ENCODE measurements at places on chromosomes 11 and 22.
A peak's percentile ranks its signal among the peaks of the same experiment; 100 is the strongest.

- DNase-seq: no peak
Measured at GRCh38 chr11:111220721-111221120, 24.8 kb upstream of the POU2AF2 start.

GRCh38 chr11:57476757-57477506, 16.6 kb downstream of the RTN4RL2 start:
- peak; percentile 18 for DNase-seq

GRCh38 chr11:70860888-70861287, 391.5 kb downstream of the SHANK2 start:
- no peak for DNase-seq

- no peak for DNase-seq
Measured at GRCh38 chr22:25923914-25924313, 181.9 kb downstream of the MYO18B start.

DNA sequence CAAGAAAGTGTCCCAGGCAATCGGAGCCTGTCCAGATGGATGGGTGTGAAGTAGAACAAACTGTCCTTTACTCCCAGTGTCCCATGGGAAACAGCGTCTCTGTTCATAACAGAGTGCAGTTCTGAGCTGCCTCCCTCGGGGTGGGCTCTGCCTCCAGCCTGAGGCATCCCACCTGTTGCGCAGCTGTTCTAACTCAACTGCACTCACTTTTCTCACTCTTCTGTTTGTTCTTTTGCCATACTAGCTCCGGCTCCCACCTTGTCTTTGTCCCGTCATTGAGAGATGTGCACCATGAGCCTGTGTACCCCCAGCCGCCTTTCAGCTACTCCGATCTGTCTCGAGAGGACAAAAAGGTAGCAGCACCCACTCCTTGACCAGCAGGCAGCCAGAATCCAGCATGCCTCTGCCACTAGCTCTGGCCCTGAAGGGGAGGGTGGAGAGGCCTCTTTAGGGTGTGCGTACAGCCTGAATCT, 20.7 kb upstream of the CDC42EP2 start:
- DNase-seq: peak; percentile 28

DNA sequence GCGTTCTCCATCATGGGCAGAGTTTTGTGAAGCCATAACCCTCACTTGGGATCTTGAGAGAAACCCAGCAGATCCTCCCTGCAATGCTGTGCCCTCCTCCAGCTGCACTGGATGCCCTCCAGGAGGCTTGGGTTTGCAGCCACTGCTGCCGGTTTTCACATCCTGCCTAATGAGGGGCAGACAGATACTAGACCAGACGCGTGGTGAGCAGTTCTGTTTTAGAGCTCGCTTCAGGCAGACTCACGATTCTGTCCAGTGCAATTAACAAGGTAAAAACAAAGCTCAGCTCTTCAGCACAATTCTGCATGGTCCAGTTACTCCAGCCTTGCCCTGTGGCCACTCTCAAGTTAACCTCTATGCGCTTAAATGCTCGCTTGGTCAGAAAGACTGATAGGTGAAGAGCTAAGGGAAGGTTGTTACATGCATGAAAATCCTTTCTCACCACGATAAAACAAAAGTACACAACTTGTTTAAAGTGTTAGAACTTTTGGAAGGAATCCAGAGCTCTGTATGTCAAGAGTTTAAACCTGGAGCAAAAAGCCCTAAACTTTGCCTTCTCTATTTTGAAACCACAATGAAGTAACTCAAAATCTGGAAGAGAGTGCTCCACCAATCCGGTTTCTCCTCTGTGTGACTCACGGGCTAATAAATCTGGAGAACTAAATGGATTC, 292.3 kb upstream of the FAT3 start:
- no peak for DNase-seq

DNA sequence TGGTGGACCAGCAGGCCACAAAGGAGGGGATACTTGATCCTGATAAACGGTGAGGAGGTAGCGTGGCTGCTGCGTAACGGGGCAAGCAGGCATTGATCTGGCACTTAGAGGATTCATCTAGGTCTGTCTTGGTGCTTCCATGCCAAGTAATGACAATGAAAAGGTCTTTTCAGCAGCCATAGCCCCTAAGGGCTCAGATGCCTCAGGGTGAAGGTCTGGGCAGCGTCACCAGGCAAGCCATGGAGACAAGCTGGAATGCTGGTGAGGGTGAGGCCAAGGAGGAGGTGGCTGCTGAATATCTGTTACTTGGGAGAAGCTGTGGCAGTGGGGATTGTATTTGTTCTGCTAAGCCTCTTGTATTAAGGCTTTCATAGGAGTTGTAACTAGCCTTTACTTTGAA, 4.8 kb upstream of the CHKB start:
- DNase-seq: no peak

- DNase-seq: no peak
Measured at GRCh38 chr22:44390613-44390970, 77.8 kb upstream of the SHISAL1 start.
